ENCODE measurements at places on chromosomes 12 and 14.

- no peak for DNase-seq
Measured at GRCh38 chr14:93587330-93587729, 156.6 kb downstream of the UNC79 start.

- no peak for DNase-seq
Measured at GRCh38 chr14:102551995-102552705, 40.3 kb upstream of the RCOR1 start.

GRCh38 chr14:79426103-79426755, 785.1 kb downstream of the DIO2 start:
- no peak for DNase-seq

DNA sequence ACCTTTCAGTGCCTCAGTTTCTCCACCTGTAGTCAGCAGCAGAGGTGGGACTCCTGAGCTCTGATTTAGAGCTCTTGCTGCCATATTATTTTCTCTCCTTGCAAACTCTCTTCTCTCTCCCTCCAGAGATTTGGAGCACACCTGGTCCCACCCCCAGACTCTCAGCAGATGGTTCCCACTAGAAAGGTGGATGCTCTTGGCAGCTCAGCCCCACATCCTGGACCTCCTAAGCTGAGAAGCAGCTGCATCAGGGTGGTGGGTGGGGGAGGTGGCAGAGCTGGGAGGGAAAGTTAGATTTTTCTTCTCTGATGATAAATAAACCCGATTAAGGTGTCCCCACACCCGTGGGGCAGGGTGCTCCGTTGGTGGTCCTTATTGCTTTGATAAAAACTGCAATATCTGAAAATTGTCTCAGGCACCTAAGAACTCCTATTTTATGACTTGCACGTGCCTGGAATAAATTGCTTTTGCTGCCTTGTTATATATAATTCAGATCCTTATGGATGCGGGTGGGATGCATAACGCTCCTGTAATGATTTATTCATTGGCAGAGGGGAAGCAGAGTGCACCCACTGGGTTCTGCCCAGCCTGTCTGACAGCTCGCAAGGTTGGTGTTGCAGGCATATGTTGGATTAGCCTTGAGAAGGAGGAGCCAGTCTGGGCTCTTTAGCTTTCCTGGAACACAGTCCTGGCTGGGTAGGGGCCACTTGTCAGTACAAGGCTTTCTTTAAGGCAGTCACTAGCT, 214.2 kb downstream of the SUDS3 start:
- DNase-seq, result no peak

- no peak for DNase-seq
Measured at GRCh38 chr12:57816855-57817151, 1.7 kb downstream of the AVIL start.

GRCh38 chr12:75722714-75723200, 211.3 kb upstream of the KRR1 start:
- DNase-seq, result no peak

DNA sequence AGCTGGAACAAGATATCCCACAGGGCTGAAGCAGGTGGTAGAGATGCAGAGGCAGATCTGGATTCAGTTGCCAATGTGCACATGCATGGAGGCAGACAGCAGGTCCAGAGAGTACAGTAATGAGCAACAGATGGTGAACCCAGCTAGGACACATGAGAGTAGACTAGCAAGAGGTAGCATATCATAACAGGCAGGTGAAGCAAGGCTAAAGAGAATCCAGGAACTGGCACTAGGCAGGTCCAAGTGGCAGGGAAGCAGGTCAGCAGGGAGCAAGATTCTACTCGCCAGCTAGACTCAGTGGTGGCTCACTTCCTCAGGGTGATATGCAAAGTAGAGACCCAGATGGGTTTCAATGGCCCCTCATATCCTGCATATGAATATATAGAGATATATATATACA, 15.3 kb upstream of the MYF6 start:
- no peak for DNase-seq

DNA sequence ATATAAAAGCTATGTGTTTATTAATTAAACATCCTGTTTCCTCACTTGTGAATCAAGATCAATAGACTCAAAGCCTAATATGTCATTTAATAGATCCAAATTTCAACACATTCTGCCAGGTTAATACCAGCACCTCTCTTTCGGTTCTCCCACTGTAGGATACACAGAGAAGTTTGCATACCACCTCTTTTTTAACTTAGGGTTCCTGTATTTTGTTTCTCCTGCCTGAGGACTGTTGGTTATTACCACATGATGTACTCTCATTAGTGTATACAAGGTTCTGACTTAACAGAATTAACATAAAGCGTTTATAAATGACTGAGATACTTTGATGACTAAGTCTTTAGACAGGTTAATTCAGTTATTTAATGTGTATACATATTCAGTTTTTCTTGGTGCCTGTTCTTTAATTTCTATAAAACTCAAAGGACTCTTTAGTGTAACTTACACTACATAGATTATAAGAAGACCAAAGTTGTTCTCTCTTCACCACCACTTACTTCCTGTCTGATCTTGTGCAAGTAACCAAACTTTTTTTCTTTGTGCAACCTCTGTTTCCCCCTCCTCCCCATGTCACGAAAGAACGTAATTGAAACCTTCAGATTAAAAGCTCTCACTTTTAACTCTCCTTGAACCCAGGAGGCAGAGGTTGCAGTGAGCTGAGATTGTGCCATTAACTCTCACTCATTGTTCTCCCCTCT, 89.8 kb upstream of the DNM1L start:
- DNase-seq, result no peak

- no peak for DNase-seq
Measured at GRCh38 chr12:48092611-48093010, 13.3 kb downstream of the SENP1 start.

DNA sequence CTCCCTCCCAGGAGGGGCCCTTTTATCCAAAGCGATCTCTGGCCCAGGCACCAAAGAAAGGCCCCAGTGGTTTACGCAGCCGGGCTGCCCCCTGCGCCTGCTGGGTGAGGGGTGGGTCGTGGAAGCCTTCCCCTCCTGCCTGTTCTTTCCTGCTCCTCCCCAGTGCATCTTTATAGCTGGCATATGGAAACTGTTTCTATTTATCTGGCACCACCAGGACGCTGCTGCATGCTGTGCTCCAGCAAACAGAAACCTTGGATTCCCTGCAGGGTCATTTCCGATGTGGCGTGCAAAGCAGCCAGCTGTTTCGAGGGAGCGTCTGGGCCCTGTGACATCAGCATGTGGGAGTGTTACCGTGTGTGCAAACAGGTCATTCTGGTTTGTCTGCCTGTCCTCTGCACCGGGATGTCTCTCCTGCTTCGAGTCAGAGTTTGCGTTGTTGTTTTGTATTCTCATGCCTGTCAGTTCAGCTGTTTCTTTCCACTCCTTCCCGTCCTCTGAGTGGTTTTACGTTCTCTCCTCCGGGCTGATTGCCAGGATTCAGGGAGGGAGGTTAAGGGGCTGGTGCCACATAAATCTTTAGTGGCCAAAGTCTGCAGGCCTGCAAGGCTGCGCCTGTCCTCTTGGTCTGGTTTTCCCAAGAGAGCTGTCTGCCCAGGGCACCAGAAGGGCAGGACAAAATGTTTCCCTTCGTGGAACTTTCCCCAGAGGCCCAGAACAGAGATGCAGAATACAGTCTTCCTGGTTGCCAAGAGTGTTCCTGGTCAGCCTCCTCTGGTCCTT, 24.6 kb downstream of the TPCN1 start:
- DNase-seq, result no peak

GRCh38 chr14:99941211-99941610, 124.0 kb upstream of the EVL start:
- no peak for DNase-seq

DNA sequence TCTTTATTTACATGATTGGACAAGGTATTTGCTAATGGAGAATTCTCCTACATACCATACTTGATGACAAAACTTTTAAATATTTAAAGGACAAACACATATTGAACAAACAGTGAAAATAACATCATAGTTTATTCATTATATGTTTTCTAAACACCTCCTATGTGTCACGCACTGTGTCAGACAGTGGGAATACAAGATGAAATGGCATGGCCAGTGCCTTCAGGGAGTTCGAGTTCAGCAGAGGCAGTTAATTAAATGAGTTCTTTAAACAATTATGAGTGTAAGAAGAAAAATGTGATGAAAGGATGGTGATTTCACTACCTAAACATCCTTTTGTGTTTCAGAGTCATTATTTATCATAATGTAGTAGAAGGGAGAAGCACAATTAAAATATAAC, 159.8 kb downstream of the KCNH5 start:
- DNase-seq, result no peak

GRCh38 chr14:106694638-106695393, 1168.4 kb downstream of the TMEM121 start:
- peak; percentile 46 for DNase-seq

DNA sequence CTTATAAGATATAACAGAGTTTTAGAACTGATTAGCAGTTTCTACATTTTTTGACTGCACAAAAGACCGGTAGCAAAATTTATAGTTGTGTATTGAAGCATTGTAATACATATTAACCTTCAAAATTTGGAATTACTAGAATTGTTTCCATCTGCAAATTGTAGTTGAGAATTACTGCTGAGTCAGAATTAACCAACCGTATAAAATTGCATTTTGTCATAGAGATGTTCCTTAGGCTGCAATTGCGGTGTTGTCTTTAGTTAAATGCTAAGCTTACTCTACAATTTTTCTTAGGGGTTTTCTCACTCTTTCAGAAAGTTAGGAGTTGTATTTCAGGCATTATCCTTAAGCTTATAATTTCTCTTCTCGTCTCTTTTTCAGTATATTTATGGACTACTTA, 132.2 kb downstream of the PLEKHA5 start:
- no peak for DNase-seq

DNA sequence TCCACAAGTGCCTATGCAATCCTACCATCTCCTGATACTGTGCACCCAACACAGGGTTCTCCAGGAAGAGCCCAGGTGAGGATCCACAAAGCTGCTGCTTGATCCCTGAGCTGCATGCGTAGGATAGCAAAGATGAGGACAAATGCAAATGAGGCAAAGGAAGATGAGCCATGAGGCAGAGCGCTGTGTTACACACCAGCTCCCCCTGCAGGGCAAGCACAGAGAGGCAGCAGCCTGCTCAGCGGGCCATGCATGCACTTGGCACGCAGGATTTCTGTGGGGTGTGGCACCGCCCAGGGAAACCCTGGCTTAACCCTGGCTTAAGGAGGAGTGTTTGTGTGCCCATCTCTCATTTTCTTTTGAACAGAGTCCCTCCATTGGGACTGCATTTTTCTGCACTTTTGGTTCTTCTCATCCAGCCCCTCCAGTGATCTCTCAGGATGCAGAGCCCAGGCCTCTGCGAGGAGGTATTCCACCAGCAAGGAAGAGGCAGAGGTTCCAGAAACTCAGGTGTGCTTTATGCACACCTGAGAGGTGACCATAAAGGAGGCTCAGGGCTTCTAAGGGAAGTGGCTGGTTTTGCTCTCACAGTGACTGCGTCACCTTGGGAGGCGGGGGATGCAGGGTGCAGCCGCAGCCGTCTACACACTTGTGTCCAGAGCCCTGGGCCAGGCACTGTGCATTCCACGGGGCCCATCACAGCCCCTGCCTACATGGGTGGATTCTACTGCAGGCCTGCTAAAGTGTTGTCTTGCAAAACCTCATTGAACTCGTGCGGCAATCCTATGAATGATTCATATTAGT, 973.3 kb upstream of the TMEM132C start:
- no peak for DNase-seq

GRCh38 chr14:24313913-24314312, 2.6 kb downstream of the LTB4R start:
- DNase-seq, result no peak

GRCh38 chr12:123696207-123696606, 15.9 kb upstream of the ATP6V0A2 start:
- DNase-seq, result no peak

DNA sequence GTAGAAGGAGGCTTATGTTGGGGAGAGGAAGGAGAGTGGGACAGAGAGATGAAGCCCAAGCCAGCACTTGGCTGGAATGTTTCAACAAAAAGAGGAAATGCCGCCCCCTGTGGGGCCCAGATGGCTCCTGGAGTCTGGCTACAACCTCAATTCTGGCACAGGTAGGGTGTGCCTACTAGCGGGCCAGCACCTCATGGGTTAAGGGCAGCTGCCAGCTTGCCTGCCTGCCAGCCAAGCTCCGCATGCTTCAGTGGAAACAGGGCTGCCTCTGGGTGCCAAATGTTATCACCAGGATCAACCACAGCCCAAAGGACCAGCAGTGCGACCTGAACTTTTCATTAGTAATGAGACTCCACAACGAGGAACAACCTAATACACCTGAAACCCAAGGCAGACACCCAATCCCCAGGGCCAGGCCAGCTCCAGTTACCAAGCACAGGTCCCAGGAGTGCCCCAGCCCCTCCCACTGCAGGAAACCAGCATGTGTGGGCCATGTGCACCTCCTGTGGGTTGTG, 11.3 kb downstream of the RAB15 start:
- DNase-seq, result no peak

DNA sequence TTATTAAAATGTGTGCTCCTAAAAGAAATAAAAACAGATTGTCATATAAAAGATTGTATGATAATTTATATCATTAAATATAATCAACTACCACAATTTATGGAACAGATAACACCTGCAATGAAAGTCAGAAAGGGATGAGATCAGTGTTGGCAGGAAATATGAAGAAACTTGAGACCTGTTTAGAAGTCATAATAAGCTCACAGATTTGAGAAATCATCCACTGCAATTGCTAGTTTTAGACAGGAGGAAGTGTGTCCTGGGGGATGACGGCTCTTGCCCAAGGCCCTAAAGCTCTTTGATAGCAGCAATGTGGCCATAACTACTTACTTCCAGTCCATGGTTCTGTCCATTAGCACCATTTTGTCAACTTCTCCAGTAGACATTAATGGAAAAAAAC, 122.8 kb upstream of the SOX5 start:
- no peak for DNase-seq

DNA sequence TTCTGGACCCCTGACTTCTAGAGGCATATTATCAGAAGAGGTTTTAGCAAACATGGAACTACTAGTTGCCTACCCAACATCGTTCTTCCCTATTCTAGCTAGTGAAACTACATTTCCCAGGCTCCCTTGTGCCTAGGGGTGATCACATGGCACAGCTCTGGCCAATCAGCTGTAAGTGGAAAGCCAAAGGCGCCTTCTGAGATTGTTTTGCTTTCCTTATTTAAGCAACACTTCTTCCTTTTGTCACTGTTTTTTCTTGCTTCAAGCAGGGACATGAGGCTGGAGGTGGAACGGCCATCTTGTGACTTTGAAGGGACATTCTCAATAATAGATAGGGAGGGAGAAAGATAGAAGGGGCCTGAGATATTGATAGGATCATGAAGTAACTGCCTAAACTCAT, 136.7 kb downstream of the ZNF664 start:
- DNase-seq, result no peak
